A549 treated with ZK216348 at 1 μM for 4 hours (cell line): ENCODE measurements at places on chromosomes 6 and 20. TPM values are rescaled to one million over a fixed set of nuclear protein-coding genes. Genes with fewer than 3 reads are reported as not detected.

Gene NNAT
- not detected in 5 replicates for total RNA-seq

Gene TXNDC5
- 116 to 155 TPM (median 145 TPM) in 5 replicates for total RNA-seq

Gene PDYN
- not detected in 5 replicates for total RNA-seq

Gene FUT9
- not detected in 5 replicates for total RNA-seq

Gene MMP24
- total RNA-seq, result 16.5 to 27.8 TPM (median 26.2 TPM) in 5 replicates

Gene BMP7
- total RNA-seq, result 0.13 to 0.78 TPM (median 0.55 TPM) in 5 replicates

Gene HLA-DRB5
- not detected in 5 replicates for total RNA-seq

Gene BPIFB2
- total RNA-seq, result not detected in 5 replicates

Gene COL12A1
- total RNA-seq, result 5.1 to 7.1 TPM (median 5.4 TPM) in 5 replicates

Gene EBF4
- total RNA-seq, result 2.3 to 2.7 TPM (median 2.4 TPM) in 5 replicates

Gene GNAS
- 611 to 774 TPM (median 699 TPM) in 5 replicates for total RNA-seq

Gene GINS1
- total RNA-seq, result 23.4 to 37.5 TPM (median 34.2 TPM) in 5 replicates

Gene OR2J1
- not detected in 5 replicates for total RNA-seq

Gene MCHR2
- total RNA-seq, result not detected in 5 replicates

Gene NCOA3
- total RNA-seq, result 39.2 to 63.5 TPM (median 50.0 TPM) in 5 replicates

Gene RIPOR3
- 0.06 to 0.08 TPM in 2 of 5 replicates, not detected in the others for total RNA-seq
